ENCODE measurements at places on chromosomes 3 and 15.

DNA sequence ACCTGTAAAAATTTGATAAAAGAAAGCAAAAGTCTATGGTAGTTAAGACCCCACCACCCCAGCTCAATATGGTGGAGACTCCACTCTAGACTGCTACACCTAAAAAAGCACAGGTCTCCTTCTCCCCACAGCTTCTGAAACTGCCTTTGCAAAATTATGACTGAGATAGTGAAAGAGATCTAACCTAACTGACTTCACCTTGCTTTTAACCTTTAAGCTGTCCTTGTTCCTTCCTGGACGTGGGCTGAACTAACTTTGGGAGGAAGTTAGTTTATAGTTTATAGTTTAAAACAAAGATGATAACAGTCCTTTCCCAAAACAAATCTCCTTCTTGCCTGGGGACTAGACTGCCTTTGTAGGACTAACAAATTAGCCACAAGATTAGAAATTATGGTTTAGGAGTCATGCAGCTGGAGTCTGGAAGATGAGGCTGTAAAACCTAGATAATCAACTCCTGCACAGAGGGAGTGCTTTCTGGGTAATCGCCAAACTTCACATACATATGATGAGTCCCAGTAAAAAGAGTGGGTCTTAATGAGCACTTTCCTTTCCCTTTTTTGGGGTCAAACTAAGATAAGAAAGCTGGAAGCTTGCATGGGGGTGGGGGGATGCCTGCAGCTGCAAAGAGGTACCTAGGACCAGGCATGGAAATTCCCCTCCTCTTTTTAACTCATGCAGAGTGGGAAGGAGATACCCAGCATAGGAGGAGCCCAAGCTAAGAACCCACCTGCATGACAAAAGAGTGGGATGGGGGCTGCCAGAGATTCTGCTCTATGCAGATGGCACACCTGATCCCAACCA lies 17.5 kb downstream of the CCR8 start:
- DNase-seq: no peak

DNA sequence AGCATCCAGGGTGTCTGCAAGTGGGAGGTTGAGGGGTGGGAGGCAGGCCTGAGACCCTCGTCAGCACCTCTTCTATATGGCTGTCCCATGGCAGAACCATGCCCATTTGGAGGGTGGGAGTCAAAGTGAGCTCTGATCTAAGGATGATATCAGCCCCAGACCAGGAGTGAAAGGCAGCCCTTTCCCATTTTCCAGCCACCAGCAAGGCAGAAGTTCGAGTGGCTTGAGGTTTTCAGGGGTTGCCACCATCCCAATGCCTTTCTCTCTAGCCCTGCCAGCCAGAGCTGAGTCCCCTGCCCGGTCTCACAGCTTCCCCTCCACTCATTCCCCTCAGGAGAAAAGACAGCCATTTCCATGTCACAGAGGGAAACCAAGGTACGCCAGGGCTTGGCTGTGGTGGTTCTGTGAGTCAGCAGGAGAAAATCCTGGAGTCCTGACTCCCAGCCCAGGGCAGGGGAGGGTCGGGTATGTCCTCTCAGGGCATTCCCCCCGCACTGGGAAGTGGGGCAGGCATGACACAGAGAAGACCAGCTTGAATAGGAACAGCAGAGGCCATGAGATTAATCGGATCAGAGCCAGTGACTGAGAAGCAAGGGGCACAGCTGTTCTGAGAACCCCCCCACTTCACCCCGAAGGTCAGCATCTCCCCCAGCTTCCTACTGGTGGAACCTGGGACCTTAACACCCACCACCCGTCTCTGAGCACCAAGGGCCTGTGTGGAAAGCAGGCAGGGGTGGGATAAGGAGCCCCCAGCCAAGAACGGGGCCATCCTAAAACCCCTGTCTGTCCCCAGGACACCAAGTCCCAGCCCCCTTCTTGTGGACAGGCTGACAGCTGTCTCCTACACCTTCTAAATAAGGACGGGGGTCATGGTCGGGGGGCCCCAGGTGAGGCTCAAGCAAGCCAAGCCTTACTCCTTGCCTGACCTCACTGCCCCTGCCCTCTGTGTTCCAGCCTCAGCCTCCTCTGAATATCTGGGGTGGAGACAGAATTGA lies 965 bp upstream of the SLC38A3 start:
- DNase-seq: no peak

GRCh38 chr15:32873284-32874114 lies 155.7 kb downstream of the GREM1 start:
- DNase-seq: no peak

DNA sequence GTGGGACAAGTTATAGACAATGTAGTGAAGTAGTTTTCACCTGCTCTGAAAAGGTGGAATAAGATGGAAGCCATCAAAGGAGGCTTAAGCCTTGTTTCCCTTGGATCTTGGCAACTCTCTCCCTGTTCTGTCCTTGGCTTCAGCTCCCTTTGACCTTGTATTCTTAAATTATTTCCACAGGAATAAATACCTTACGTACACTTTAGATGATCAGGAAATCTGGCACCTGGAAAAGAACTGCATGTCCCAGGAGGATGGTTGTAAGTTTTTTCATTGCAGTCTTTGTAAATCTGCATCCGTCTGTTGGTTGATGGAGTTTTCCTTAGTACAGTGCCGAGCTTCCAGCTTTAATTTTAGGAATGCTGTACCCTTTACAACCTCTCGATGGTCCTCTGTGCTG lies 11.8 kb downstream of the ST6GAL1 start:
- no peak for DNase-seq

DNA sequence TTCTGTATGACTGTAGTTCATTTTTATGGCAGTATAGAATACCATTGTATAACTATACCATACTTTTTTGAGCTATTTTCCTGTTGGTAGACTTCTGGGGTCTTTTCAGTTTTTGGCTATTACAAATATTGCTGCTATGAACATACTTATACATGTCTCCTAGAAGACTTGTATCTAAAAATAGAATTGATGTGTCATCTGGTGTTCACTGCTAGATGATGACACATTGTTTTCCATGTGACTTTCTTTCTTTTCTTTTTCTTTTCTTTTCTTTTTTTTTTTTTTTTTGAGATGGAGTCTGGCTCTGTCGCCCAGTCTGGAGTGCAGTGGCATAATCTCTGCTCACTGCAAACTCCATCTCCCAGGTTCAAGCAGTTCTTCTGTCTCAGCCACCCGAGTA lies 69.8 kb downstream of the SH3GL3 start:
- DNase-seq: no peak

DNA sequence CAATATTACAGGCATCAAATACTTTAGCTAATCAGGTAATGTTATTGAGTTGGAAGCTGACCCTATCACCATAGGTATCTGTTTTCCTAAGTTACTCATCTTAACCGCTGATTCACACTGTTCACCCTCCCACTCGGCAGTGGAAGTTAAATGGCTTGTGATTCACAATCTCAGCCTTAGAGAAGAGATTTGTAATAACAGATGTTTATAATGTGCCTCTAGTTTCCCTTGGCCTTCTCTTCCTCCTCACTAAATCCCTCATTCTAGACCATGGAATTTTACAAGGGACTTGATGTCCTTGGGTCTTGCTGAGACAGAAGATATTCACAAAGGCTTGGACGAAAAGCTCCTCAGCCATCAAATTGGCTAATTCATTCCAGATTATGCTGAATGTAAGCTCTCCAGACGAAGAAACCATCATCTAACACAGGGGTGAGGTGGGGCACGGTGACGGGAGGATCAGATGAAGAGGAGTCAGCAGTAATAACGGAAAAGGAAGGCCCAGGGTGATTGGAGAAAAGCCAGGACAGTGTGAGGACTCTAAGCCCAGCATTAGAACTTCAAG lies 931.7 kb downstream of the MCTP2 start:
- DNase-seq: no peak

DNA sequence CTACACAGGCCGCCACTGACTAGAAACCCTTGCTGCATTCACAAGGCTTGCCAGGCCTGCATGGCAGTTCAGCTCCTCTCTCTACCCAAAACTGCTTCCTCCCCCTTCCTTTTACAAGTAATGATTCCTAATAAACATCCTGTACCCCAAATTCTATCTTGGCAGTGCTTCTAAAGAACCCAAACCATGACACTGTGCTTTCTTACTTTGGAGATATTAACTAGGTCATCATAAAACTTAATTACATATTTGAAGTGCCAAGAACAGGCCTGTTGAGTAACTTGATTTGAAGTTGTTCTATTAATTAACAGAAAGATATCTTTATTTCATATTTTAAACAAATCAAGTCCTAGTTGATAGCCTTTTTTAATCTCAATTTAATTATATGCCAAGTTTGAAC lies 88.4 kb downstream of the THBS1 start:
- DNase-seq: no peak
